Foreskin melanocyte (primary cell): ENCODE measurements at places on chromosomes 3 and 15.

GRCh38 chr3:171898192-171898591, 55.0 kb downstream of the TMEM212 start:
- no peak for DNase-seq

- DNase-seq, result peak; percentile 84
These were observed 5.8 kb downstream of the PRKCD start for GRCh38 chr3:53166781-53167291.

GRCh38 chr3:36444909-36445308, 64.6 kb downstream of the STAC start:
- DNase-seq, result no peak

DNA sequence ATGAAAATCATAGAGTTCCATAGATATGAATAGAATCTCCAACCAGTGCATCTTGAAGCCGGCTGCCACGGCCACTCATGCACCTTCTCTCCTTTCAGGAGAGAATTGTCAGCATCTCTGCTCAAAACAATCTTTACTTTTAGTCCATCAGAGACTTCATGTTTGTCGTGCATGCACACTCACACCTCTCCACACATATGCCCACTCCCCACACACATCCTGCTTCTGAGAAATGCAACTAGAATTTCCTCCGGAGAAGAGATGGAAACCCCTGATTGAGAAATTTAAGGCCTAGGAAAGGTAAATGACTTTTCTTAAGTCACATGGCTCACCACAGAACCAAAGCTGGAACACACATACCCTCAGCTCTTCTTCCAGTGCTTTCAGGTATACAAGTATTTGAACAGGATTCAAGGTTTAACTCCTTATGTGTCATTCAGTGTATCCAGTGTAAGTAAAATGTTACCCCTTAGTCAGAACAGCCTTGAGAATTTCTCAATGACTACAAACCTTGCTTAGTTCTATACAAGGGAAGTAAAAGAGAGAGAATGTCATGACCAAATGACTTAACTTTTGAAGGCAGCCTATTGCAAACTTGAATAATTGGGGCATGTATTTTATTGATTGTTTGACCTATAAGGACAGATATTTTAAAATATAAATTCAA, 69.1 kb upstream of the TSEN2 start:
- DNase-seq, result no peak

- no peak for DNase-seq
These were observed 1300.1 kb upstream of the ALCAM start for GRCh38 chr3:104066658-104067057.

GRCh38 chr15:21261396-21261964, 178.8 kb downstream of the POTEB3 start:
- DNase-seq, result no peak

DNA sequence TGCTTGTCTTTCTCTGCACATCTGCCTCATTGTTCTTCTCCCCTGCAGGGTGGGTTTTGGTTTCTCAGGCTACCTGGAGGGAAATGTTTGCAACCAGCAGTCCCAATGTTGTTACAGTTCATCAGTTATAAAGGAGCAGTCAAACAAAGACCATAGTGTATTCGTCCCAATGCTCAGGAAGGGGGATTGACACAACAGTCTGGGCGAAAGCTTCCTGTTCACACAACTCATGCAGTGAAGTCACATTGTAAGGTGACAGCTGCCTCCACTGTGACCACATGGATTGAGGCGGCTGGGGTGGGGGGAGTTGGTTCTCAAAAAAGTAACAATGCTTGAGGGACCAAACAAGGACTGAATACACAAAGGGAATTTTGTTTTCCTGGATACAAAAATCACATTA, 28.8 kb upstream of the TF start:
- DNase-seq, result peak; percentile 10

DNA sequence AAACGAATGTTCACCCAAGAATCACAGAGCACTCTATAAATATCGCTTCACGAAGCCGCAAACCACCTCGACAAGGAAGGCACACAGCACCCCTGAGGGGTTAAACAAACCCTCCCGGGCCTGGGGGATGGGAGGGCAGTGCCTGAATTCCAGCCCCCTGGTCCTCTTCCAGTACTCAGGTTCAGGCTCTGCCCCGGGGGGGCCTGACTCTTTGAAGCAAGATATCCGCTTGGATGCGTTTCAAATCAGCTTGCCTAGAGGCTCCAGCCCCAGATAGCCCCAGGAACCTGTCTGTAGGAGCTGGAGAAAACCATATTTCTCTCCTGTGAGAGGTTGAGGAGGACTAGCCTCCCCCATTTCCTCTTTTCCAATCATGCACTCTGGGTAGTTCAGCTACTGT, 194.7 kb downstream of the WNT5A start:
- no peak for DNase-seq

DNA sequence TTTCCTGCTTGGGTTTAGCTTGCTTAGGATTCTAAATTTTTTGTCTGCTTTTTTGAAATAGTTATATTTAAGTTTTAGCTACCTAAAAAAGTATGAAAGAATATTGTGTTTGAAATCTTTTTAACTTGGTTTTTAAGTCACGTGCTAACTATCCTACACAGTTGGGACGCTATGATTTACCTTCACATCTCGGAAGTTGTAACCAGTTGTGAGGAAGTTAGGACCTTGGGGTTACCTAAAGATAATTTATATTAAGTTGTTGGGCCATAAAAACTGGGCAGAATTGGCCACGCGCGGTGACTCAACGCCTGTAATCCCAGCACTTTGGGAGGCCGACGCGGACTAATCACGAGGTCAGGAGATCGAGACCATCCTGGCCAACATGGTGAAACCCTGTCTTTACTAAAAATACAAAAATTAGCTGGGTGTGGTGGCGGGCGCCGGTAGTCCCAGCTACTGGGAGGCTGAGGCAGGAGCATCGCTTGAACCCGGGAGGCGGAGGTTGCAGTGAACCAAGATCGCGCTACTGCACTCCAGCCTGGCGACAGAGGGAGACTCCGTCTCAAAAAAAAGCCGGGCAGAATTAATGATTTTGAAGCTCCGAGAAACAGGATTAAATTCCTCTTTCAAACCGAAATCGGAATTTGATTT, 1.0 kb downstream of the ZFAND6 start:
- peak; percentile 28 for DNase-seq

DNA sequence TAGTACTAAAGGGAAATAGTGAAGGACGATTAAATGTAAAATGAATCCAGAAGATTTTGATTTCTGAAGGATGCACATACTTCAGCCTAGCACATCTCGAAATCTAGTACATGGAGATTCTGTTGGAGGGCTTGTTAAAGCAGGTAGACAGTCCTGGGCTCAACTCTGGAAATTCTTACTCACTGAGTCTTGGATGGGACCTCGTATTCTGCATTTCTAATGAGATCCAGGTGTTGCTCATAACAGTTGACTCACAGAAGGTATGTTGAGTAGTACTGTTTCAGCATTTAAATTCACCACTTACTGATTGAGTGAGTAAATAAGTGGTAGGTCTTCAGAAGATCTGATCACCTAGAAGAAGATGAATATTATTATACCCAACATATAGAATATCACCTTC, 623.4 kb upstream of the SGO1 start:
- no peak for DNase-seq

GRCh38 chr15:51726302-51727073, 11.0 kb downstream of the LYSMD2 start:
- peak; percentile 81 for DNase-seq

GRCh38 chr3:138718849-138719248, 110.3 kb downstream of the FAIM start:
- no peak for DNase-seq

GRCh38 chr15:23446215-23447106, 582 bp downstream of the GOLGA6L2 start:
- DNase-seq, result no peak

DNA sequence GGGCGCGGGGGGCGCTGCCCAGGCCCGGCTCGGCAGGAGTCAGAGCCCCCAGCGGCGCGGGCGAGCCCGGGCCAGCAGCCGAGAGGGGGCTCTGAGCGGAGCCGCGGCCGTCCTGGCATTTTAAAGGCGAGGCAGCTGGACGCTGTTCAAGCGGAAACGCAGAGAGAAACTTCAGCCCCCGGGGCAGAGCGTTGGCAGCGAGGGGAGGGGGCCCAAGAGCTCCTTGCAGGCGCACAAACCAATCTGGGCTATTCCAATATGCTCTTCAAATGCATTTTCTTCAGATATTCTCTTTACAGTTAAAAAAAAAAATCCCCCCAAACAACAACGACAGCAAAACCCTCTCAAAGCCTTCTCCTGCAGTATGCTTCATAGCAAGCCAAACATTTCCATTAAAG, at the start of gene CTXND1:
CTXND1 (minus strand) TSS at position 93 of the 398 bp plus-strand sequence. CDS start 50,264 bp downstream, outside the sequence.
- DNase-seq, result no peak

DNA sequence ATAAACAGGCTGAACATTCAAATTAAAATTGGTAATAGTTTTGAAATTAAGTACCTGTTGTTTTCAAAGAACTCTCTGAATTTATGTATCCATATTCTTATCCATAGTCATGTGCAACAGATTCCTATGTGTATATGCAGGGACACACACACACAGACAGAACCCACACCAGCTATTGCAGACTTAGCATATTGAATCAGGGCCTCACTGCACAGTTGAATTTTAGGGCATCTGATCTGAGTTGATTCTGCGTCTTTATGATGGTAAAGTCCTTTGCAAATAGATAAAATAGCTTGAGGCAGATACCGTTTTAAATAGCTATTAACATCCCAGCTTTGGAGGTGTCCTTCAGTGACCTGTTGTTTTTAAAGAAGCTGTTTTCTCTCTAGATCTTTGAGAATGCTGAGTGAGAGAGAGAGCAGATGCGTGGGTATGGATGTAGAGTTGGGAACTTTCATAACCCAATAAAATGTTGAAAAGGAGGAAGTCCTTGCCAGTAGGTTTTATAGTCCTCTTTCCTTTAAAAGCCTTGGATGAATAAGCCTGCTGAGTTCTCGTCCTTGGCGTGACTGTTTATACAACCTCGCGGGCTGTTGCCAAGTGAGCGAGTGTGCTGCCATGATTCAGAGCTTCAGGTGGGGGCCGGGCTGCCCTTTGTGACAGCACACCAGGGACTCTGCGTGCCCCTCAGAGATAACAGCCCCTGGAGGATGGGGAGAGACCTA, 18.3 kb downstream of the MYZAP start:
- no peak for DNase-seq

DNA sequence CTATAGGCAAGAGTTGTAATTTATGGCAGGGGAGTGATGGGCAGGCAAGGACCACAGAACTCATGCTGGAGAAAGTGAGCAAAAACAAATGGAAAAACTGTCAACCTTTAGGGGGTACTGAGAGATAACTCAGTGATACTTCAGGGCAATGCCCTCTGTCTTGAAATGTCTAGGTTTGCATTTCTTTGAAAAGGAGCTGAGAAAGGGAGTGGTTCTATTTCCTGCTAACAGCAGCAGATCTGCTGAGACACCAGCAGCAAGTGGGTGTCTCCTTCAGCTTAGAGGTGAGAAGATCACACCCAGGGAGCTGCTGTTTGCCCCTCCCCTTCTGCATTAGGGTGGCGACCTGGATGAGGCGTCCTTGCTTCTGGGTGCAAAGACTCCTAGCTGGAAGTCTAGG, 42.3 kb upstream of the XIRP1 start:
- no peak for DNase-seq

GRCh38 chr15:48975472-48976419, 12.0 kb upstream of the SHC4 start:
- DNase-seq, result peak; percentile 100

DNA sequence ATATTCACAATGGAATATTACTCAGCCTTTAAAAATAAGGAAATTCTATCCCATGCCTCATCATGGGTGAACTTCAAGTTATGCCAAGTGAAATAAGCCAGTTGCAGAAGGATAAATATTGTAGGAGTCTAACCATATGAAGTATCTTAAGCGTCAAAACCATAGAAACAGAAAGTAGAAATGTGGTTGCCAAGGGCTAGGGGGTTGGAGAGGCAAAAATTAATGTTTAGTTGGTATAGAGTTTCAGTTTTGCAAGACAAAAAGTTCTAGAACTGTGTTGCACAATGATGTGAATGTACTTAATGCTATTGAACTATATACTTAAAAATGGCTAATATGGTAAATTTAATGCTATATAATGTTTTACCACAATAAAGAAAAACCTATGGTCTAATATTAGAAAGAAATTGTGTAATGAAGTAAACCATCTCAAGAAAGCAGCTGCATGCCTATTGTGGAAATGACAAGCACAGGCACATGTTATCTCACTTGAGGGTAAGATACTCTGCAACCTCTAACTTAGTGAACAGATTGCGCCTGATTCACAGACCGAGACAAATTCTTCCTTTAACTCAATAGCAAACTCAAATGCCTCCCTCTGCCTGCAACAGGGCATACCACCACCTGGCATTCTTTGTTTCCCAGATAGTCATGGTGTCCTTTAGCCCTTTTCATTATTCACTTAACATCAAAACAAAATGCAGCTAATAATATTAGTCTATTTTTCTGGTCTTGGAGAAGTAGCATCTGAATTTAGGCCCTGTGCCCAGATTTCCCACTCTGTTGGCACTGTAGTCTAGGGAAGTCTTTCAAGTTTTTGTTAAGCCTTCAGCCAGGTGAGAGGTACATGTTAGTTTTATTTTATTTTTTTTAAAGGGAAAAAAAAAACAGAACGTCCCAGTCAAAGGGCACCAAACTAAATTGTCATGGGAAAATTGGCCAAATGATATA, 80.2 kb upstream of the ACP3 start:
- DNase-seq, result no peak

- no peak for DNase-seq
These were observed 222.5 kb downstream of the SNRPN start for GRCh38 chr15:25176991-25177954.

DNA sequence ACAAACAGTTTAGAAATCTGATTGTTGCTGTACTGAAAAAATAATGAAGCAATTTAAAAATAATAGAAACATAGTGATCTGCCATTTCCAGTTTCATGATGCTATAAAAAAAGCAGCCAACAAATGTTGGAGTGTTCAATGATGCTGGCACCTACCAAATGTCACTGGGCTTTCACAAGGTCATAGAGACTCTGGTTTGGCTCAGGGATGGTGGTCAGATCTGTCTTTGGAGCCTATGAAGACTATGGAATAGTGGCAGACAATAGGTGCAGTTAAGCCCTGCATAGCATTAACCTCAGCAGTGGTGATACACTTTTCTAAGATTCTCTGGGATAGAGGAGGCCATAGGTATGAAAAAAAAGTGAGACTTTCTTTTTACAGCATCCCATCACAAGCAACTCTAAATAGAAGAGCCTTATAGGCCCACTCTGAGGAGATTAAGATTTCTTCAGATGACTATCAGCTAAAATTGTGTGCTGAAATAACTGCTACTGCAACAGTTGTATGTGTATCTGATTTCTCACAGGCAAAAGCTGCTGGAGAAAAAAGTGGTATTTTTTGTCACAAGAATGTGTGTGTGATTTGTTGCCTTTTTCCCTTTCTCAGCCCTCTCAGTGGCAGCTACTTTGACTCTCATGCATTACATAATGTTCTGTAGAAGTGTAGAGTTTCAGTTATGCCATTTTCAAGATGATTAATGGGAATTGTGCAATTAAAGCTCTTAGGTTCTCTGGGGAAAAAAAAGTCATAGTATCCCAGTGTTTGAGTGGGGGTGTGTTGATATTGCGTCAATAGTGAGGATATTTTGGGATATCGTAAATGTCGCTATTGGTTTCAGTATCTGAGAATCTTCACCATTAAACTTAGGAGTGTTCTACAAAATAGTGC, 137.4 kb downstream of the MBNL1 start:
- no peak for DNase-seq

GRCh38 chr3:130728037-130728436, 18.6 kb downstream of the PIK3R4 start:
- no peak for DNase-seq

- DNase-seq, result no peak
These were observed 276.4 kb downstream of the FAM43A start for GRCh38 chr3:194962056-194962455.
